T-helper 2 cell (primary cell): ENCODE measurements at places on chromosomes 2 and 18.

DNA sequence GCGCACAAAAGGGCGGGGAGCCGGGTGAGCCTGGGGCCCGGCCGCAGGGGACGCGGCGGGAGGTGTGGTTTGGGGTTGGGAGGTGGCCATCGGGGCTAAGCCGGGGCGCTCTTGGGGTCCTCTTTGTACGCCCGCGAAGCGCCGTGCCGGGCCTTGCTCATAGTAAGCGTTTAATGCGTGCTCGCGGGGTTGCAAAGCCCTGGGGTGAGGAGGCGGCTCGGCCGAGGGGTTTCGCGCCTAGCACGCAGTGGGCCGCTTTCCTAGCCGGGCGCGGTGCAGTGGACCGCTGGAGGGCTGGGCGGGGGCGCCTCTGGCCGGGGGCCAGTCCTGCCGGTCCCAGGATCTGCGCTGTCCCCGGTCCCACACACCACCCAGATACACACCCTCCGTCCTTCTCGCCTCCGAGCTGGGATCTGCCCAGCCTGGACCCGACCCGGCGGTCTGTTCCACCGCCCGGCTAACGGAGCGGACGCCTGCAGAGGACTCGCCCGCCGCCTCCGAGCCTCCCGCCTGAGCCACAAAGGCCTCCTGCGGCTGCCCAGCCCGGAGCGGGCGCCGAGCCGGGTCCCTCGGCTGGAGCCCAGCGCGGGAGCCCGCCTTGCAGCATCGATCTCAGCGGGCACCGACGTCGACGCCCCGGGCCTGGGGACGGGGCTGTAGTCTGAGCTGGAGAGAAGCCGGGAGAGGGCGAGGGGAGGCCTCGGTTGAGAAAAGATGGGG is 564 bp downstream of the DPYSL5 start:
- no peak for DNase-seq

- DNase-seq: no peak
Measured at GRCh38 chr2:12584338-12584737, 132.4 kb upstream of the TRIB2 start.

DNA sequence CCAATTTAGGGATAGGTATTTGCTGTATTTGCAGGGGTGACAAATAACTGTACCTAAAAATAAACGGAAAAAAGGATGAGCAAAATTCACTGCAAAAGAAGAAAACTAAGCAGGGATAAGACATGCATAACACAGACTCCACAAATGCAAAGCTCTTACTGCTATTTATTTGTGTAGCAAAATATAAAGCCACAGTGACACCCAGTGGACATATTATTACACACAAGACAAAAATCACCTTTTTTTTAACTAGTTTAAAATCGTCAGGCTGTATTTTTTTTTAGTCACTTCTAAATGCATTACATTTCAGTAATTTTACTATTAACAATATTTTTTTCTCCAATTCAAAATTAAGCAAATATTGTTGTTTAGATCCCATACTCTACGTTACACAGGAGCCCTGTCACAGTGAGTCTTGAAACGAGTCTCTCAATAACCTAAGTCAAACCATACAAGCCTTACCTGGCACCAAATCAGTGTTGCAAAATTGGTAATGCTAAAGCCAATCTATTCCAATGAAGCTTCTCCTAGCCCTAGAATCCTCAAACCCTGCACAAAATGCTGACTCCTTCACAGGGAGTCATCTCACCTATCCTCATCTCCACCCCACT is 23.7 kb downstream of the METTL4 start:
- DNase-seq: no peak

- no peak for DNase-seq
Measured at GRCh38 chr2:38486213-38487026, 109.3 kb upstream of the ATL2 start.

DNA sequence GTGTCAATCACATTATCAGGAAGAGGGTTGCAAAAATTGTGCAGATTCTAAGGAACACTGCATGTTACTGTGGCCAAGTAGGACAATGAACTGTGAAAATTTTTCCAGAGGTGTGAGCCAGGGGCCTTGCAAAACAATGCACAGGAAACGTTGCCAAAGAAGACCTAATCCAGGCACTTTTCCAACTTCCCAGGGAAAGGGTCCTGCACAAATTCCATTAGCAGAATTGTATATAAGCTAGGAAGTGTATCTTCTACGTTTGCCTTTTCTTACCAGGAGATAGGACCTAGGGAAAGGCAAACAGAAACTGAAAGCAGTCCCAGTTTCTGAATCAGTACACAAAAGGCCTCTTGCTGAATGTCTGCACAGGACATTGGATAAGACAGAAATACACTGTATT is 1888.3 kb upstream of the CELF4 start:
- no peak for DNase-seq

- DNase-seq: no peak
Measured at GRCh38 chr2:196712867-196713266, 73.4 kb downstream of the CCDC150 start.

- DNase-seq: no peak
Measured at GRCh38 chr2:211755187-211755586, 783.4 kb downstream of the ERBB4 start.

- no peak for DNase-seq
Measured at GRCh38 chr2:44200759-44201158, 32.1 kb downstream of the PPM1B start.

- no peak for DNase-seq
Measured at GRCh38 chr2:119478188-119478977, 45.9 kb downstream of the SCTR start.

DNA sequence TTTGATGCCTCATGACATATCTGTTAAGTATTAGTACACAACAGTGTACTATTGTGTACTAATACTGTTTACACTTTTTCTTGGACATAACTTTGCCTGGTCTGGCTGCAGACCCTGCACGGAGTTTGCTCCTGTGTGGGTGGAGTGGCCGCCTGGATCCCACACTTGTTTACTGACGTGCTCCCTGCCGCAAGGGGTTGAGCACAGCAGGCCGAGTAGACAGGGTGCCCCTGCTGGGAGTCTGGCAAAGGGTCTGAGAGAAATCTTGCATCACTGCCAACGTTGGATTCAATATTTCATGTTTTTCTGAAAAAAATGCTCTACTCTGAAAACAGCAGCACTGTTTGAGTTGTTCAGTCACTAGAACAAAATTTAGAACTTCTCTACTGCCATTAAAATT is 59.0 kb downstream of the PDK1 start:
- DNase-seq: no peak
